ENCODE measurements at places on chromosomes 13 and 19.

DNA sequence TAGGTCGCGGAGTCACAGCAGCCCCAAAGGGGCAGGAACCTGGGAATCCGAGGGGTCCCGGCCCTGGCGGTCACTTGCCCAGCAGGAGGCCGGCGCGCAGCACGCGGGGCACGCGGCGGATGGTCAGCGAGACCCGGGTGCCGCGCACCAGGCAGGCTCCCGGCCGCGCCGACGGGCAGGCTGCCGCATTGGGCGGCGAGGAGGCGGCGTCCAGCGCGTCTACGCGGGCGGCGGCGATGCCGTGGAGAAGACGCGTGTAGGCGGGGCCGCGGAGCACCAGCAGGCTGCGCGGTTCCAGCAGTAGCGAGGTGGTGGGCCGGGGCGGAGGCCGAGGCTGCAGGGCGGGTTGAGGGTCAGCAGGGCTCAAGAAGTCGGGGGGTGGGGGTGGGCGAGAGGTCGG lies 607 bp upstream of the SYNE4 start:
- DNase-seq: no peak

DNA sequence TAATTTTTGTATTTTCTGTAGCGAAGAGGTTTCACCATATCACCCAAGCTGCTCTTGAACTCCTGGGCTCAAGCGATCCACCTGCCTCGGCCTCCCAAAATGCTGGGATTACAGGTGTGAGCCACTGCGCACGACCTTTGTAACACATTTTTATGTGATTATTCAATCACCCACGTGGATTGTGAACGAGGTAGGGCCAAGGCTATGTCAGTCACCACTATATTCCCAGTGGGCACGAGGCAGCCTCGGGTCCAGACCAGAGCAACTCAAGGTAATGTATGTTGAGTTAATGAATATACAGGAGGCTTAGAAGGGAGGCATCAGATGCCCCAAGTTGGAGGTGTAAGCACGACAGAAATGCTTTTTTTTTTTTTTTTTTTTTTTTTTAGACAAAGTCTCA lies 8.9 kb downstream of the PTGIR start:
- no peak for DNase-seq

- DNase-seq: no peak
These were observed 278.6 kb upstream of the TSHZ3 start for GRCh38 chr19:31627620-31628365.

- no peak for DNase-seq
These were observed 39.4 kb downstream of the CELF5 start for GRCh38 chr19:3263866-3264265.

- DNase-seq: no peak
These were observed 130.2 kb downstream of the DNAJC15 start for GRCh38 chr13:43153436-43154090.

DNA sequence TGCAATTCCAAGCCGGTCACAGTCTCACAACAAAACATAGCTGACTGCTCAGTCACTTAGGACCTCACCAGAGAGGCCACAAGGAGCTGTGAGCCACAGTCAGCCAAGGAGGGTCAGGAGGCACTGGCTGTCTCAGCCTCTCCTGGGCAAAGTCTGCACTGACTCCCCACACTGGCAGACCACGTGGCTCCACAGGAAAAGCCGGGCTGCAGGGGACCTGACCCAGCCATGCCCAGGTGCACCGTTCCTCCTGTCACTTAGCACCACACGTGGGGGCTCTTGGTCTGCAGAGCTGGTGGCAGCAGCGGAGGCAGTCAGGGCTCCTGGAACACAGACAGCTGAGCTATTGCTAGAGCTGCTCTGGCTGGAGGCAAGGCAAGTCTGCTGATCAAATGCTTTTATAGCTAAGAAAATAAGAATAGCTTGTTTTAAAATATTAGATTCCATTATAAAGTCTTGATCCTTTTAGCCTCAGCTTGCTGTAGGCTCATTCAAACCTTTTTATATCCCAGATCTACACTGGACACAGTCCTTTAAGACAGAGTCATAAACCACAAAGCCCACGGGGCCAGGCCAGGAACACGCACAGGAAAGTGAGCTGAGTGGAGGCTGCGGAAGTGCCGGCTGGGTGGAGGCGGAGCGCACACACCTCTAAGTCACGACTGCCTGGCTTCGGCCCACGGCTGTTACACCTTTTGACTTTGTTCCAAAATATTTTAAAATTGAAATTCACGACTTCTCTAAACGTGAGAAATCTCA lies 744.1 kb downstream of the UQCRFS1 start:
- no peak for DNase-seq

DNA sequence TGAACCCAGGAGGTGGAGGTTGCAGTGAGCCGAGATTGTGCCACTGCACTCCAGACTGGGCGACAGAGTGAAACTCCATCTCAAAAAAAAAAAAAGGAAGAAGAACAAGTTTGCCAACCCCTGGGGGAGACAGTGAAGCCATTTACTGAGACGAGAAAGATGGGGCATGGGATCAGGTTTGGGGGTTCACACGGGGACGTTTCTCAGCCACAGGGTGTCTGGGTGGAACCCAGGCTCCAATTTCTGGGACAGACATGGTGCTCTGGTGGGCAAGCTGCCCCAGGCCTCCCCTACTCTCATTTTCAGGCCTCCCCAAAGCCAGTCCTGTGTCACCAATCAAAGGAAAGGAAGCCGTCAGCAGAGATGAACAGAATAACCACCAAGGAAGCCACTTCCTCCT lies 13.4 kb downstream of the HSH2D start:
- no peak for DNase-seq

GRCh38 chr19:42251572-42252358 lies 3.2 kb downstream of the ERF start:
- no peak for DNase-seq

DNA sequence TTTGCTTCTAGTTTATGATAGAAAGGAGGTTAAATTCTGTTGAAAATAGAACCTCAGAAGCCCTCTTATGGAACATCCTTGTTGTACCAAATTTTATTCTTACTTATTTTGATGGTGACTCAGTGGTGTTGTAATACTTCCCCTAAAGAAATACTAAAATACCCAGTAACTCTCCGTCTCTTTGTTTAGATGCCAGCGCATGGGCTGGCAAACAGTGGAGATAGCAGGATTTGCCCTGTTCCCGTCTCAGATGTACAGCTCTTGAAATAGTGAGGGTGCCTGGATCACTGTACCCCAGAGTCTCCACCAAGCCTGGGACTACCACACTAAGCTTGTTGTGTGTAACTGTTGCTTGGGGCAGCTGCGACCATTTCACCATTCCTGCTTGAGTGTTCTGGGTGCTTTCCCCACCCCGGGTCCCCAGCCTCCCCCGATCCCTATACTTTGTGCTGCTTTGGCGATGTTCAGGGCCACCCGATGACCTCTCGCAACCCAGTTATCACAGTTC lies 67.0 kb upstream of the TEX29 start:
- DNase-seq: no peak

Data from Panc1 (cell line).